ENCODE measurements at places on chromosomes 11 and 22.

DNA sequence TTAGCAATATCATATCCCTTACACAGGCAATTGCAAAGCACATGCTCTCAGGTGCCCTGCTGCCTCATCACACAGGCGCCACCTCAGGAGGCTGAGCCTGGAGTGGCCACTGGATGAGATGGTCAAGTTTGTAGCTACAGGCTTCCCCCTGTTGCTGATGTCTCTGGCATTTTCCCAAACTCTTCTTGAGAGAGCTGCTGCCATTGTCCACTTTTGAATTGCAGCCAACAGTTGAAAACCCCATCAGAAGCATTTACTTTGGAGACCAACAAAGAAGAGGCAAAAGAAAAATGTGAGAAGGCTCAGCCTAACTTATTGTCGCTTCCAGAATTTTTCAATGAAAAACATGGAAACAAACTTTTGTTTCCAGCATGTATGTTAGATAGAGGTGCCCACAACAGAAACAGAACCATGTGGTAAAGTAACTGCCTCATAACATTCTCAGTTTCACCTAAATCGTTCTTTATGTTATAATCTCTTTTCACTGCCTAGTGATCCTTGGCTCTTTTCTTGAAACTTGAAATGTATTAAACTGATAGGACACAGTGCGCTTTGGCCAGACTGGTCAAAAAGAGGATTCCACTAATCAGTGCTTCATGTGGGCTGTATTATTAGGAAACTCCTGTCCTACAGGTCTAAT is 47.6 kb upstream of the OR8B8 start:
- no peak for DNase-seq

DNA sequence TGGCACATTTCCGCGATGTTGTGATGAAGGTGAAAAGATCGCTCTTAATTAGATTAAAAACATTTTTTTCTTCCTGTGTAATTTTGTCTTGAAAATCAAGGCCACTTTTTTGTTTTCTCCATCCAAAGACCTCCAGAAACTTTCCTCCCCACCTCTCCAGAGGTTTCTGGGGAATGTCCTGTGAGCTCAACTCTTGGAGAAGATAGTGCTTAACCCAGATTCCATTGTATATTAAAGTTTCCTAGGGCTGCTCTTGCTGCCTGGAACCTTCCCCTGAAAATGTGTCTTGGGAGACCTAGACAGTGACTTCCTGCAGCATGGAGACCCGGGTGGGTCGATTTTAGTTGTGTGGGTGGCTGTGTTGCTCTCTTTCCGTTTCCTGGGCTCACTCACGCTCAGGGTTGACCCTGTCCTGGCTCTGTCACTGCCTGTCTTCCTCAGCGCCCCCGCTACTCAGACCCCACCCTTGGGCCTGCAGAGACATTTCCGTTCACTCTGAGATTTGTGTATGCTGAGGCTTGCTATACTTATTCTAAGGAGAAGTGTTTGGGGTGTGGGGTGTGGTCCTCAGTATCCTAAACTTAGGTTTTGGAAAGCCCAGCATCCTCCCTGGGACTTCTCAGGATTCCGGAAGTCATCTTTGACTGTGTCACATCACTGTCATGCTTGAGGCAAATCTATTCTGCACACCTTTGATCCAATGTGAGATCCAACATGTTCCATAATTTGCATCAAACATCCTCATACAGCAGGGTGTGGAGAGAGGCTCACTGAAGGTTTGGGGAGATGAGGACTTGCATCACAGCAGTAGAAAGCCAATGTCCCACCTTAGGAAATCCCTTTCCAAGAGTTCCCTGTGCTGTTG is 47.2 kb downstream of the KCNQ1OT1 start:
- DNase-seq: no peak

DNA sequence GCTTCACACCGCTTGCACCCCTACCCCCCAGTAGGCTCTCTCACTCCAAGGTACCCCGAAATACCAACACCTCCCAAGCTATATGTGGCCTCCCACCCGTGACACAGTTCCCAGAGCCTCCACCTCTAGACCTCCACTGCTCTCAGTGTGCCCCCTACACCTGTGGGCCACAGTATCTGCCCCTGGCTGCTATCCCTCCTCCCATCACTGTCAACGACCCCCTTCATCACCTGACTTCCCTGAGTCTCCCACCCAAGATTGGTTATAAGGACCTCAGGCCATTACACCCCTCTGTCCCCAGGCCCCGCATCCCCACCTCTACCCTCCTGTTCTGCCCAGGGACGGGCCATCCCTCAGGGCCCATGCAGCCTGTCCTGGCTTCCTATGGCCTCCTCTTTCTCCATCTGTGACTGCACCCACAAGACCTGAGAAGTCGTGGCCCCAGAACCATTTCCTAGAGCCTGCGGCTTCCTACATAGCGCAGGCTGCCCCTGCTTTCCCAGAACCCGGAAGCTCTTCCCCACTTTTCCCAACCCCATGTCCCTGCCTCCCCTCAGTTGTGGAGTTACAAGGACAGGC is 734 bp downstream of the ACR start:
- no peak for DNase-seq

DNA sequence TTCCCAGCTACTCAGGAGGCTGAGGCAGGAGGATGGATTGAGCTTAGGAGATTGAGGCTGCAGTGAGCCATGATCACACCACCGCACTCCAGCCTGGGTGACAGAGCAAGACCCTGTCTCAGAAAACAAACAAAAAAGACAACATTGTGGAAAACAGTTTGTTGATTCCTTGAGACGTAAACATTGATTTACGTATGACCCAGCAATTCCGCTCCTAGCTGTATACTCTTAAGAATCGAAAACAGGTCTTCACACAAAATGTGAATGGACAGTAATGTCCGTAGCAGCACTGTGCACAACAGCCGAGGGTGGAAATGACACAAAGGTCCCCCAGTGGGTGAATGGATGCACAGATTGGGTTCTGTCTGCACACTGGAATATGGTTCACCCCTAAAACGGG is 49.3 kb downstream of the LRP5 start:
- no peak for DNase-seq

DNA sequence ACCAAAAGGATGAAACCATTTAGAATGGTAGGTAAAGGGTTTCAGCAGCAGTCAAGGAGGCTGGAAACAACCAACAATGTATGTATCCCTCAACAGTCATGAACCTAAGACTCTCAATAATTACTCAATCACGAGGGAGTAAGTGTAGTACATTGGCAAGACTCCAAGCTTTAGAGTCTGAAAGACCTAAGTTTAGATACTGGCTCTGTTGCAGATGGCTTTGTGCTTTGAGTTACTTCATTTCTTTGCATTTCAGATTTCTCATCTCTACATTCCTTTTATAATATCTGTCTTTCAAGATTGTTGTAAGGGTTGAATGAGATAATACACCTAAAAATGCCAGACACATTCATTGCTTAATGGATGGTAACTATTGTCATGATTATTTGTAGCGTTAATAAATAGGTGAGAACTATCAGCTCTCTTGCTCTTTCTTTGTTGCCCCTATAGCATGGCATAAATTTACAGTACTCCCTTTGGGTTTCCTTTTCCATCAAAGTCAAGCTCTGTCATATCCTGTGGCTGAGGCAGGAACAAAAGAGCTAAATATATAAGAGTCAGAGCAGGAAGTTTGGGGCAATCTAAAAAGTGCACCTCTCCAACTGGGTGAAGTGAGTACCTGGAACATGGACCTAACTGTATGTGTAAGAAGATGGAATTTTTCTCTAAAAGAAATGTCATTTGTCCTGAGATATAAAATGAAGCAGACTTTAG is 228.2 kb upstream of the ZC3H12C start:
- DNase-seq: peak; percentile 65

DNA sequence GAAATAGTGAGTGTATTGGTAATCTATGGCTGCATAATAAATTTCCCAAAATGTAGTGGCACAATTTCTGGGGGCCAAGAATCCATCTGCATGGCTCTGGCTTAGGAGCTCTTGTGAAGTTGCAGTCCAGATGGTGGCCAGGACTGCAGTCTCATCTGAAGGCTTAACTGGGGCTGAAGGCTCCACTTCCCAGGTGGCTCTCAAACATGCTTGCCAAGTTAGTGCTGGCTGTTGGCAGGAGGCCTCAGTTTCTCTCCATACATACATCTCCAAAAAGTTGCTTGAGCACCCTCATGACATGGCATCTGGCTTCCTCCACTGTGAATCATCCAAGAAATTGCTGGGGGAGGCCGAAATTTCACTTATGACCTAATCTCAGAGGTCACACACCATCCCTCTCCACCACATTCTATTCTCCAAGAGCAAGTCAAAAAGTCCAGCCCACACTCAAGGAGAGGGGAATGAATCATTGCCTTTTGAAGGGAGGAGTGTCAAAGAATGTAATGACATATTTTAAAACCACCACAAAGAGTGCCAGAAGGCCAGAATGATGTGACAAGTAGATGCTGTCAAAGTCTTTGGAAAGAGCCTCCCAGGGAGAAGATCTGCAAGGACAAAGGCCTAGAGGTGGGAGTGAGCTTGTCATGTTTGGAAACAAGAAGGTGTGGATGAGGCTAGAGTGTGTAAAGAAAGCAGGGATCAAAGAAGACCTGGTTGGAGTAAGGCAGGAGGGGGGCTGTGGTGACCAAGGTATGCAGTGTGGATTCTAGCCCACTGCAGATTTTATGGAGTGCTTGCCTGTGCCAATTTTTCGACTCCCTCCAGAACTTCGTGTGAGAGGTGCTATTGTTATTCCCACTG is 566.2 kb downstream of the MIAT start:
- peak; percentile 80 for DNase-seq

DNA sequence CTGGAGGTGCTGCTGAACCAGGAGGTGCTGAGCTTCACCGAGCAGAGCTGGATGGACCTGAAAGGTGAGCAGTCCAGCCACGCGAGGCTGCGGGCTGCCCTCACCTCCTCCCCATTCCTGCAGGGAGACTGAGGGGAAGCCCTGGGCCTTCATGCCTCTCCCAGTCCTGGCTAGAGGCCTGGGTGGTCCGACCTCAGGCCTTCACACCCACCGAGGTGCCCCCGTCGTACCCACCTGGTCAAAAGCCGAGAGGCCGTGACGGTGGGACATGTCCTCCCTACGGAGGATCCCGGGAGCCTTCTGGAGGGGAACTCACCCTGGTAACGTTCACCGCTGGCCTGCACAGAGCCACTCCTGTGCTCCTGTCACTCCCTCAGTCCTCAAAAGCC is 5.1 kb downstream of the SUSD2 start:
- no peak for DNase-seq

GRCh38 chr11:118410055-118410745 is 8.8 kb downstream of the ATP5MG start:
- no peak for DNase-seq

GRCh38 chr11:12144330-12145174 is 34.2 kb downstream of the MICAL2 start:
- no peak for DNase-seq

All from renal cortical epithelial cell (primary cell).